GF-D8 (cell line): ENCODE measurements at places on chromosomes 13 and 19.

DNA sequence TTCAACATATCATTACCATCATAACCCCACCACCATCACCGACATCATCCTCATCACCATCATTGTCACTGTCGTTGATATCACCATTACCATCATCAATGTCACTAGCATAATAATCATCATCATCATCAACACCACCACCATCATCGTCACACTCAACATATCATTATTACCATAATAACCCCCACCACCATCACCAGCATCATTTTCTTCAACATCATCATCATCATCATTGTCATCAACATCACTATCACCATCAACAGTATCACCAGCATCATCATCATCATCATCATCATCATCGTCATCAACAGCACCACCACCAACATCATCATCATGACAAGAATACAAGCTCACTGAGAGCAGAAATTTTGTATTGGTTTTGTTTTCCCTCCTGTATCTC, 83.8 kb downstream of the MBD3L1 start:
- no peak for DNase-seq

DNA sequence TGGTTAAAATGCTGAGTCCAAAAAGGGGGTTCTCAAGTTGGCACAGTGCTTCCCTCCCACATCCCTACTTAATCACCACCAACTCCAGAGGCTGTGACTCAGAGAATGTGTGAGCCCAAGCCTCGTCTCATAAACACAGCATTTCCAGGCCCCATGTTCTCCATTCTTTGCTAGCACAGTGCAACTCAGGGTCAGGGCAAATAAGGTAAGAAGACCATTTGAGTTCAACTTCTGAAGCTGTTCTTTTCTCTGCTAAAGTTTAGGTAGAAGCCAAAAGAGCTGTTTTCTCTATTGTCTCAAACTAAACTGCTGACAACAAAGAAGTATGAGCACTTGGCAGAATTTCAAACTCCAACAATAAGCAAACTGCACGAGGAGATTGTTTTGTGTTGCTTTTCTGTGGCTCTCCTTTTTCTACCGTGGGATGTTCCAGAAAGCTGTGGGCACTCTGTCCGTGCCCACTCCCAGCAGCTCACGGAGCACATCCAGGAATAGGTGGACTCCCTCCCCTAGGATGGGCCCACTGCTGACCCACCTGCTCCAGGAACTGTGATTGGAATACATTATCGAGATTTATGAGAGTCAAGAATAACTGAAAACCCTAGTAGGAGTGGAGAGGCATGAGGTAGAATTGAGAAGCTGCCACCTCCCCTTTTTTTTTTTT, 494.3 kb downstream of the COG6 start:
- no peak for DNase-seq

- no peak for DNase-seq
Observed at GRCh38 chr19:18307271-18307681, 15.6 kb downstream of the LSM4 start.

DNA sequence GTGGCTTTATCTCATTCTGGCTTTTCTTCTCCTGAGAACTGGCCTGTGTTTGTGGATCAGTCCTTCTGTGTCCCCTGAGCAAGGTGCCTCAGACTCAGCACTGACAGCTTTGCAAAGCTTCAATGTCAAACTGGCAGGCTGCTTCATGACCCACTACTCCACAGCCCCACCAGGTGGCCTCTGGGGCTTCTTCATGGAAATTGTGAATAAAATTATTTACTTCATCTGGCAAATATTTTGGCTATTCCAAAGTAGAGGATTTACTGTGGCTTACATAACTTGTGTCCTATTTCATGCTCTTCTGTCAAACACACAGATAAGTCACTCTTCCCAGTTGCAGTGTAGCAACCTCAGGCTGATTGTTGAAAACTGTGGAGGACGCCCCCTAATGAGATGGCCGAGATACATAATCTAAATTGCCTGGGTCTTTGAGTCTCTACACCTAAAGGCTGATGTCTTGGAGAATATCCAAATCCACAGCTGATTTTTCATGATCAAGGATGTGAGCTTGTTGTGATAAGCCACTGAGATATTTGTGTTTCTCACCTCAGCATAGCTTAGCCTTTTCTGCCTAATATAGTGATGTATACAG, 721.9 kb upstream of the SLC10A2 start:
- DNase-seq: no peak

GRCh38 chr13:50927701-50928100, 18.1 kb downstream of the RNASEH2B start:
- DNase-seq: peak; percentile 10

DNA sequence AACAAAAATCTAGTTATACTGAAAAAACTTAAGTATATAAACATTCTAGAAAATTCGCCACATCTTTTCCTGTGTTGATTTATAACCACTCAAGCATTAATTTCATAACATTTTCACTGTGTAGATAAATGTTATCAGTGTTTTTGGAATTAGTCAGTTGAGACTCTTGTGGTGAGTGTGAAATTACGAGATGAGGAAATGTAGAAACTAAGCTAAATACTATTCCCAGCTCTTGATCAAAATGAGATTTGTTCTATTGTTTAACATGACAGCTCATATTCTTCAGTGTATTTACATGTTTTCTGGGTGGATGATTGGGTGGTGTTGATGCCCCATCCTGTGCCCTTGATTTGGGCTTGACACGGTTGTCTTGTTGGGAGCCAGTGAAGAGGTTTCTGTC, 406.8 kb downstream of the DACH1 start:
- no peak for DNase-seq

GRCh38 chr13:62879071-62879470, 1463.4 kb upstream of the PCDH20 start:
- DNase-seq: no peak
